ENCODE measurements at places on chromosomes 3 and 15.

DNA sequence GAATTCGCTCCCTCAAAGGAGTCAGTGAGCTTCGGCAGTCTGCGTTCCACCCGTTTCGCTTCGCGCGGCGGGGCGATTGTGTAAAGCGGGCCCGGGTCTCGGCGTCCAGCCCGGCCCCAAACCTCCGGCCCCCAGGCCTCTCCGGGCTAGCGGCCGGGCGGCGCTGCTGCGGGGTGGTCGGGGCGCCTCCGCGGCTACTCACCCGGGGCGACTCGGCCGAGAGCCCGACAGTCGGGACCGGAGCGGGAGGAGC is 412 bp downstream of the CHDH start:
- DNase-seq, result no peak

GRCh38 chr15:45265506-45265905 is 13.5 kb downstream of the SLC28A2 start:
- no peak for DNase-seq

DNA sequence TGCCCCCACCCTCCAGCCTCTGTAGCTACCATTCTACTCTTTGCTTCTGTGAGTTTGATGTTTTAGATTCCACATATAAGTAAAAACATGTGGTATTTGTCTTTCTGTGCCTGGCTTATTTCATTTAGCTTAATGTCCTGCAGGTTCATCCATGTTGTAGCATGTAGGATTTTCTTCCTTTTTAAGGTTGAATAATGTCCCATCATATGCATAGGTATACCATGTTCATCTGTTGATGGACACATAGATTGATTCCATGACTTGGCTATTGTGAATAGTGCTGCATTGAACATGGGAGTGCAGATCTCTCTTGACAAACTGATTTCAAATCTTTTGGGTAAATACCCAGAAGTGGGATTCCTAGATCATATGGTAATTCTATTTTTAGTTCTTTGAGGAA is 11.8 kb downstream of the THSD4 start:
- DNase-seq, result no peak

DNA sequence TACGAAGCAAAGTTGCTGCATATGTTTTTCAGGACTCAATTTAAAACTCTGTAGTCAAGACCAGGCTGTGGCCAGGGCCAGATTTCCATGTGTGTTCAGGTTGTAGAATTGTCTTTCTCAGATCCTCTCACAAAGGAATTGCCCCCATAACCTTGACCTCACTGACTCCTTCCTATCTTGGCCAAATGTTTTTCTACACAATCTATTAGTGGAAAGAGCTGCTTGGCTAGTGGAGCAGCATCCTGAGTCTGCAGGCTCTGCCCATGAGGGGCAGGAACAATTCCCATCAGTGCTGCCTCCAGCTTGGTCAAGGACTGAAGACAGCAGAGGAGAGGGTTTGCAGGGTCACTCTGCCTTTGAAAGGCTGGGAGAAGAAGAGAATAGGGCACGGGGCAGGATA is 6.9 kb upstream of the TBC1D21 start:
- no peak for DNase-seq

DNA sequence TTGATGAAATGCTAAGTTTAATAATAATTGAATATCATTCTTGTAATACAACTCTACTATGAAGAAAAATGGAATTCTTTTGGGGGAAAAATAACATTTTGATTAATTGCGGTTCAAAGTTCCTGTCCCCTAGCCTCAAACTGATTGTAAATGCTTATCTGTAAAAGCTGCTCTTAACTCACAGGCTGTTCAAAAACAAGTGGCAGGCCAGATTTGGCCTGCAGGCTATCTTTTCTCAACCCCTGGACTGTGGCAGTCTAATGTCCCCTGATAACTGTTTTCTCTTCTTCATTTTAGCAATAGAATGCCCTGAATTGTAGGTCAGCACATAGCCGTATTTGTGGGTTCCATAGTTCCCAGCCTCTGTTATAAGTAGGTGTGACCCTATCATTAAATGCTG is 23.5 kb upstream of the SAMMSON start:
- no peak for DNase-seq

- no peak for DNase-seq
Measured at GRCh38 chr3:69817988-69818387, 78.7 kb downstream of the MITF start.

- DNase-seq, result peak; percentile 6
Measured at GRCh38 chr3:158737976-158738615, 5.8 kb upstream of the RARRES1 start.

GRCh38 chr15:58627701-58628100 is 121.8 kb downstream of the ADAM10 start:
- no peak for DNase-seq

- no peak for DNase-seq
Measured at GRCh38 chr3:196179380-196180308, 31.6 kb downstream of the ZDHHC19 start.

DNA sequence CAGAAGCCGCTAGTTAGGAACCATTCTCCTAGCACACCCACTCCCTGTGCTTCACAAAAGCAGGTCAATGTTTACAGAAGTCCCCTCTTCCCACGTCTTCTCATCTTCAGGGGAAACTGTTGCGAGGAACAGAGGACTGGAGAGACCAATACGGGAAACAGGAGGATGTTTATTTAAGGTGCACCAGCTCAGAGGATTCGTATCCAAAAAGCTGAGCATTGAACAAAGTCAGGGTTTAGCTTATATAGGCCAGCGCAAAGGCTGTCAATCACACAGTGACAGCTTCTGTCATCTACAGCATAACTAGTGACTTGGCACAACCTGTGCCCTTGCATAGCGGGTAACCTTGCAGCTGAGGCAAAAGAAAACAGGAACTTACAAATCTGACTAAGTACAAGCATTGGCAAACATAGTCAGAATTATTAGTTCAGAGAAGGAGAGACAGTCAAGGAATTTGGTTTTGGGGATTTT is 61.3 kb downstream of the ZDHHC19 start:
- DNase-seq, result no peak

GRCh38 chr3:32448686-32449474 is 53.8 kb downstream of the CMTM6 start:
- no peak for DNase-seq

GRCh38 chr3:71008350-71008935 is 575.1 kb downstream of the FOXP1 start:
- DNase-seq, result no peak

- DNase-seq, result no peak
Measured at GRCh38 chr3:10474275-10474646, 31.1 kb downstream of the ATP2B2 start.
